ENCODE measurements at places on chromosomes 5 and 9. TPM values are rescaled to one million over a fixed set of nuclear protein-coding genes. Genes with fewer than 3 reads are reported as not detected.

ECM2 gene
- not detected for total RNA-seq

VLDLR gene
- total RNA-seq: 20.3 TPM

PGM5 gene
- not detected for total RNA-seq

GRCh38 chr5:150599281-150599680 is 41.2 kb upstream of the SYNPO start:
- DNase-seq: no peak

DNA sequence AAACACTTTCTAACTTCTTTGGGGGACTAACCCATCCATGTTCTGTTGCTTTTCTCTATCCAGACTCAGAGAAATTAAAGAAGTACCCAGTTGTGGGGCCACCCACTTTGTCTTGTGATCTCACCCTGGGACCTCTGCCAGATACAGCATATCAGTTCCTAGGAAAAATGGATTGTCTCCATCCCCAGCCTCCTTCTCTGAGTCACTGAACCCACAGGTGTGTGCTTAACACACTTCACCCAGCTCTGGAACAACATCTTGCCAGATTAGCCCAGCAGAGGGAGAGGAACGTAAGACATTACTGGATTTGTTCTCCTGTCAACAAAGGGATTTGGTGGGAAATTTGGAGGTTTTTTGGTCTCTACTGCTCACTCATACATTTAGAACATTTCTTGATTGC is 19.2 kb downstream of the FAM240B start:
- DNase-seq: no peak

DNA sequence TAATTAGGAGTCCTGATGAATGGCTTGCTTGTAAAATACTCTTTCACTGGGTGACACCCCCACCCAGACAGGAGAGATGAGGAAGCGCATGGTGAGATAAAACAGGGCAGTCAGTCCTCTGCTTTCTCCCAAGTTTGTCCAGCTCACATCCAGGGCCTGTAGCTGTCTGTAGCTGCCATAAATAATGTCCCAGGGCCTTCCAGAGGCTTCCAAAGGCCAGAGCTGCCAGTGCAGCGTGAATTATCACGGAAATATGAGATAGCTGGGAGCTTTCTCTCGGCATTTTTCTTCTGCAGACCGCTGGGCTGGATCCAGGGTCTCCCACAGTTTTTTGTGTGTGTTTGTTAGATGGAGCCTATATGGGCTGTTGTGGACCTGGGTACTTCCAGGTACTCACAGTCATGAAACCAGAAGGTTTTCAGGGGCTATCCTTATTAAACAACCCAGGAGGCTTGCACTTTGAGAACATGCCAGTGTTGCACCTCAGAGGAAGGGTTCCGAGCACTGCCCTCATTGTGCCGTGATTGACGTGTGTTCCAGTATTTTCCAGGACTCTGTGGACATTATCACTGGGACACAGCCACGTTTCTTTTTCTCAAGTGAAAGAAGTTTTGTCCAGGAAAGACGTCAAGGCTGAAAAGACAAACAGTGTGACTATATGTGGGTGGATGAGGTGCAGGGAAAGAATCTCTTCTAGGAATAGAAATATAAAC is 117.5 kb downstream of the FGF1 start:
- no peak for DNase-seq

DNA sequence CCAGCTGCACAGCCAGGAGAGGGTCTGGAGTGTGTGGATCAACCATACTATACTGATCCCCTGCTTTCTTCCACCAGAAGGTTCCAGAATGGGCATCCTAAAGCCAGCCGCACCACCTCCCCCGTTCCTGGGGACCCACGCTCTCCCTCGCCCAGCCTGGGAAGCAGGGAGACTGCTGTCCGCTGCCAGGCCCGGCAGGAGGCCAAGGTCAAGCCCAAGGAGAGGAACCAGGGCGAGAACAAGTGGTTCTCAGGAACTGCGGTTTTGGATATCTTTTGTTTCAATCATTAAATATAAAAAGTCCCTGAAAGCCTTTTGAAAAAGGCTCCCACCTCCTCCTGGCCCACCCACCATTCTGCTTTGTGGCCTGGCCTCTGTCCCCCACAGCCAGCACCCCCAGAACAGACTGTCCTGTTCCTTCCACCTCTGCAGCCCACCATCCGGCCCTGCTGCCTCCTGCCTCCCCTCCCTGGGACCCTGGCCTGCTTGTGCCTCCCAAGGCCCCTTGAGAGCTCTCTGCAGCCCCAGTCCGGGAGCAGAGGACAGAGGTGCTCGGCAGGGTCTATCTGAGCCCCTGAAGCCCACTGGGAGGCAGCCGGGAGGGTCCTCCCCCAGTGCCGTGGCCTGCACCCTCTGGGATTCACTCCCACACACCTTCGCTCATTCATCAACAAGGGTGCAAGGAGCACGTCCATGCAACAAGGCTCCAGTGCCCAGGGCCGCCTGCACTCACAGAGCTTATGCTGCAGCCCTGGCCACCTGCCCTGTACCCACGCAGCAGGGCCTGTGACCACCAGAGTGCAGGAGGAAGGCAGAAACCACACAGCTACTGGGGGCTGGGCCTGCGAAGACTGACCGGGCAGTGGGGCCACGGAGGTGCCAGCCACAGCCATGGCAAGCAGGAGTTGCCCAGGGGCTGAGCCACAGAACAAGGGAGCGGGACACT is 614 bp upstream of the LCN6 start:
- DNase-seq: no peak

DNA sequence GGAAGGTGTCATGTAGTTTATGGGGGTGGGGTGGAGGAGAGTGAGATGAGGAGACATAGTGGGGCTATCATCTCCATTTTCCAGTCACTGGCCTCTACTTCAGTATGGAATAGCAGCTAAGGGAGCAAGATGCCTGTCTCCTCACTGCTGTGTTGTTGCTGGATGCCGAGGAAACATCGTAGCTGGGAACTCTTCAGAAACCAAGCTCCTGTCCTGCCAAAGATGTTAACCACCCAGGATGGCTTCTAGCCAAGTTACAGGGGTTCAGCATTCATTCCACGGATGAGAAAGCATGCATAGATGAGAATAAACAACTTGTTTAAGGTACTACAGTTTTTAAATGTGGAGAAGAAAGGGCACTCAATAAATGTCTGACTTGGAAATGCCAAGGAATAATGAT is 226.5 kb downstream of the ASTN2 start:
- no peak for DNase-seq

GRCh38 chr5:142840575-142840974 is 70.4 kb downstream of the ARHGAP26 start:
- no peak for DNase-seq

DNA sequence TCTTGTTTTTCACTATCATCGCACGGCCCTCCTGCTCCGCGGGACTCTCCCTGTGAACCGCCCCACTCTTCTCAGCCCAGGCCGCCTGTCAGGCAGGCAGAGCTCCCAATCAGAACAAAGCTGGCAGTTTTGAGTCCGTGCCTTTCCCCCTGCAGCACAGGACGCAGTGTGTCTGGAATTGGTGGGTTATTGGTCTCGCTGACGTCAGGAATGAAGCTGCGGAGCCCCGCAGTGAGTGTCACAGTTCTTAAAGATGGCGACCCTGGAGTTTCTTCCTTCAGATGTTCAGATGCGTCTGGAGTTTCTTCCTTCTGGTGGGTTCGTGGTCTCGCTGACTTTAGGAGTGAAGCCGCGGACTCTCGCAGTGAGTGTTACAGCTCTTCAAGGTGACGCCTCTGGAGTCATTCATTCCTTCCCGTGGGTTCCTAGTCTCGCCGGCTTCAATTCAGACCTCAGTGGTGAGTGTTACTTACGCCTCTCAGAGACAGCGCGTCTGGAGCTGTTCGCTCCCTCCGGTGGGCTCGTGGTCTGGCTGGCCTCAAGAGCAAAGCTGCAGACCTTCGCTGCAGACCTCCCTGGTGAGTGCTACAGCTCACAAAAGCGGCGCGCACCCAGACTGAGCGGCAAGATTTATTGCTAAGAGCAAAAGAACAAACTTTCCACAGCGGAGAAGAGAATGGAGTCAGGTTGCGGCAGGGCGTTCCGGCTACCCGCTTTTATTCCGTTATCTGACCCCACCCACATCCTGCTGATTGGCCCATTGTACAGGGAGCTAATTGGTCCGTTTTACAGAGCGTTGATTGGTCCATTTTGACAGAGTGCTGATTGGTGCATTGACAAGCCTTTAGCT is 7.4 kb downstream of the ZDHHC11B start:
- DNase-seq: no peak

GRCh38 chr5:171762021-171762608 is 23.5 kb upstream of the SMIM23 start:
- DNase-seq: no peak

Data from natural killer cell treated with Interleukin-12 subunit alpha and Interleukin-12 subunit beta and Interleukin-15 and Interleukin-18, amount 100 ng/mL, for 72 hours (primary cell).